ENCODE measurements at places on chromosomes 3 and 15.

DNA sequence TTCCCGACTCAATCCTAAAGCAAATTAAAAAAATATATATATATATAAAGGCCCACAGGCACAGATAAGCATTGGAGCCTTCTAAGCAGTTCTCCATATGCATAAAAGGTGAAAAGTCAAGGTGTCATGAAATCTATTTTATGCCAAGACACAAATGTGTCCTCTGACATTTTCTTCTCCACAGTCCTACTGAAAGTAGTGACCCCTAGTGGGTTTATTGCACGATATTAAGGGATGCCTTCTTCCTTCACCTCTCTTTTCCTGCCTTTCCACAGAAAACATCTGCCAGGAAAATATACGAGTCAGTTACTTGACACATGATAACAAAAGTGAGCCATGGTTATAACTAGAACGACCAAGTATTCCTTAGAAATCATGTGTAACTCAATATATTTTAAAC, 303.2 kb downstream of the TIGIT start:
- DNase-seq = no peak

GRCh38 chr3:113673593-113673992, 22.8 kb downstream of the USF3 start:
- DNase-seq = no peak

DNA sequence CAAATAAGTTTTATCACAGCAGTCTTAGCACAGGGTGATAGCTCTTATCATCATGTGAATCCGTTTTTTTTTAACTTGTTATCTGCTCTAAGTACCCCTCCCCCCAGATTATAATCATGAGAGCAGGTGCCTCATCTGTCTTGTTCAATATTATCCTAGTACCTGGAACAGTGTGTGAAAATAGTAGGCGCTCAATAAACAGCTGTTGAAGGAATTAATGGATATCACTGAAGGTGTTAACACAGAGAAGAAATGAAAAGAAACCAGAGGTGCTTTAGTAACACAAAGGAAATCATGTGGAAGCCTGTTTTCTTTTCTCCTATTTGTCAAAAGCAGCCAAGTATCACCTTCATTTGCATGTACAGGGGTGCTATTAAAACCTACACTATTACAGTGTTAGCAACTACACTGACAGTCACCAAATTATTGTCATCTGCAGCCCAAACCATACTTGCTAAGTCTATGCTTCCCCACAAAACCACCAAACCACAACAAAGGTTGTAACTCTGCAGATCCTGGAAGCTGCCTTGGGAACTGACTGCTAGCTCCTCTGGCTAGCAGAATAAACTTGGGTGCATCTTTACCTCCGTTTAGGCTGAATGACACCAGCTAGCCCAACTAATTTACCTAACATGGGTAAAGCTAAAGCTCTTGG, 2.9 kb downstream of the XPC start:
- DNase-seq = no peak

DNA sequence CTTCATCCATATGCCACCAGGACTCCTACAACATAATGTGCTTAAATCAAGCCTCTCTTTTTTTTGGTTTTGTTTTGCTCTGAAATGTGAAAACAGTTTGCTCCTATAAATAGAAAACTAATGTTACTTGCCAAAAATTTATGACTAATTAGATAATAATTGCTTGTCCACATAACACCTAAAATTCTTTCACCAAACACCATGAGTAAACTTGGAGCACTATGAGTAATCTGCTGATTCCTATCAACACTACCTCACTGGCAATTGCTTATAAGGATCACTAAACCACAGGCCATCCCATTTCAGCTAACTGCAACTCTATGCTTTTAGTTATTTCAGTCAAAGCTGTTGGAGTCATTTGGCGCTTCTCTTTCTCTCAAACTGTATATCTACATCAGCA, 252.7 kb downstream of the EPHA3 start:
- DNase-seq = no peak

DNA sequence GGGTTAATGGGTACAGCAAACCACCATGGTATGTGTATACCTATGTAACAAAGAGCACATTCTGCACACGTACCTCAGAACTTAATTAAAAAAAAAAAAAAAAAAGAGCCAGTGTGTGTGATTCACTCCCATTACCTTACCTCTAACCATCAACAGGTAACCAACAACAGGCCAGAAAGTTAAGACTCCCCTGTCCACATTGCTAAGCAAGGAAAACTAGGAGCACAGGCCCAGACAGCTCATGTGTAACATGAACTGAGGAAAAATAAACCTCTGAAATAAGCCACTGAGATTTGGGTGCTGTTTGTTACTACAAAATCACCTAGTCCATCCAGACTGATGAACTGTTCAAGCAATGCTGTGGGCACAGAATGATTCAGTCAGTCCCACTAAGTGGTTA, 6.0 kb downstream of the KATNBL1 start:
- DNase-seq = no peak

- no peak for DNase-seq
These were observed 196.4 kb downstream of the RPLP1 start for GRCh38 chr15:69648775-69649735.

All from stimulated activated CD8-positive, alpha-beta memory T cell treated with anti-CD3 and anti-CD28 coated beads, Interleukin-2, amount 100 ng/mL, for 48 hours (primary cell).